ENCODE measurements at places on chromosomes 1 and 21. TPM values are rescaled to one million over a fixed set of nuclear protein-coding genes. Genes with fewer than 3 reads are reported as not detected.

The ADAMTSL4 gene
- total RNA-seq, result 30.2 TPM

The HDAC1 gene
- total RNA-seq, result 87.5 TPM

The FCMR gene
- total RNA-seq, result 11.0 TPM

The AVPR1B gene
- not detected for total RNA-seq

DNA sequence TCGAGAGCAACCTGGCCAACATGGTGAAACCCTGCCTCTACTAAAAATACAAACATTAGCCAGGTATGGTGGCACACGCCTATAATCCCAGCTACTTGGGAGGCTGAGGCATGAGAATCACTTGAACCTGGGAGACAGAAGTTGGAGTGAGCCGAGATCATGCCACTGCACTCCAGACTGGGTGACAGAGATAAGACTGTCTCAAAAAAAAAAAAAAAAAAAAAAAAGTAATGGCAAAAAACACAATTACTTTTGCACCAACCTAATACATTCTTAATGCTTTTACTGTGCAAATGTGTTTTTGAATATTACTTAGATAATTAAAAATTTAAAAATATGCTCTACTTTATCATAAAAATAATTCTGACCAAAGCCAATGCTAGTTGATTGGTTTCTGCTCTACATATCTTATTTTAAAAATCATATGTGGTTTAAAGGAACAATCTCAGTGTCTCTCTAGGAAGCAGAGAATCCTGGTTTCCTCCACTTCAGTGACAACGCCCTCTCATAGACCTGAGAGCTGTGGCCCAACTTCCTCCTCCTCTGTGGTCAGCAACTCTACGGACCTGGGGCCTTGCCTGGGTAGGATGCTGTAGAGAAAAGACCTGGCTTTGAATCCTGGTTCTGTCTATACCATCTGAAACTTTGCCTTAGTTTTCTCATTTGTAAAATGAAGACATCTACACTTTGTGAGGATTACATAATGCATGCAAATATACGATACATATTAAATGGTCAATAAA, 64.7 kb downstream of the TGFBR3 start:
- H3K4me3 ChIP-seq, result no peak overlapping the region
- H3K4me1 ChIP-seq, result peaks cover 6% of the 10 kb centered on the region
- DNase-seq, result no peak
- no peaks in the 10 kb centered on the region for H3K36me3 ChIP-seq
- no peak overlapping the region for H3K27ac ChIP-seq
- H3K27me3 ChIP-seq, result no peaks in the 10 kb centered on the region

DNA sequence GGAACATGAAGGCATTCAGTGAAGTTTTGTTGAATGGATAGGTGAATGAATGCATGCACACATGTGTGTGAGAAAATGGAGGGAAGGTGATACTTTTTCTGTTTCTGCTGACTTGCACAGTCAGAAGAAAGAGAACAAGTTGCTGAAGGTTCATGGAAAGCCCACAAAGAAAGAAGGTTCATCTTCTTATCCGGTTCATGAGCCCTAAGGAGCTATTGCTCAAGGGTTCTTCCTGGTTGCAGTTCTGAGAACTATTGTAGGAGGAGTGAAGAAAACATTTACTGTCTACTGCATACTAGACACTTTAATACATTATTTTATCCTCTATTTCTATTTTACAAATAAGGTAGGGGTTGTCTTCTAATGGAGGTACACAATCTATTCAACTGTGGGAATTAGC, 13.4 kb upstream of the NIBAN1 start:
- no peak overlapping the region for H3K4me3 ChIP-seq
- no peaks in the 10 kb centered on the region for H3K36me3 ChIP-seq
- H3K27ac ChIP-seq, result no peak overlapping the region
- no peaks in the 10 kb centered on the region for H3K4me1 ChIP-seq
- H3K27me3 ChIP-seq, result no peaks in the 10 kb centered on the region
- no peak for DNase-seq

- no peak overlapping the region for H3K27ac ChIP-seq
- H3K4me1 ChIP-seq, result no peaks in the 10 kb centered on the region
- H3K4me3 ChIP-seq, result no peak overlapping the region
These were observed 51.8 kb upstream of the LRP8 start for GRCh38 chr1:53379662-53380002.

GRCh38 chr1:247114351-247115140, 10.4 kb upstream of the ZNF669 start:
- DNase-seq, result no peak
- H3K4me1 ChIP-seq, result no peaks in the 10 kb centered on the region
- no peak overlapping the region for H3K4me3 ChIP-seq
- H3K27ac ChIP-seq, result no peak overlapping the region
- no peaks in the 10 kb centered on the region for H3K27me3 ChIP-seq

The C1orf116 gene
- total RNA-seq, result under 0.01 TPM

GRCh38 chr1:163758977-163759670, 437.4 kb downstream of the NUF2 start:
- H3K4me3 ChIP-seq, result no peak overlapping the region
- no peak overlapping the region for H3K27ac ChIP-seq
- DNase-seq, result no peak
- no peaks in the 10 kb centered on the region for H3K27me3 ChIP-seq

The EMC1 gene
- total RNA-seq, result 22.3 TPM

- no peak for DNase-seq
- H3K4me3 ChIP-seq, result no peak overlapping the region
- peaks cover 2% of the 10 kb centered on the region for H3K36me3 ChIP-seq
- no peaks in the 10 kb centered on the region for H3K27me3 ChIP-seq
These were observed 45.7 kb upstream of the FOXD3 start for GRCh38 chr1:63276624-63277023.

The OR10Z1 gene
- not detected for total RNA-seq

DNA sequence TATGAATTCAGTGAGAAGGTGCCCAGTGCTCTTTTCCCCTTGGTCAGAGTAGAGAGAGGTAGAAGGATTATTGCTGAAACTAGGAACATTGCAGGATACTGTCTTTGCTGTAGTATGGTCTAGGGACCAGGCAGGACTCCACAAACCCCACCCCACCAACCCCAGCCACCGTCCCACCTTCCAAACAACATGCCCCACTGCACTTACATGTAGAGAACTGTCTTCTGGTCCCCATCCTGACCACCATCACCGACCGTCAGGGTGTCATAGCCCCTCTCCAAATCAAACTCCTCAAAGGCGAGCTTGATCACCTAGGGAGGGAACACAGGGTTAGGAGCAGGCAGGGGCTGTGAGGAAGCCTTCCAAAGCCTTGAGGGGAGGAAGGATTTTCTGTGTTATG, 71.7 kb upstream of the HMGB4 start:
- no peak overlapping the region for H3K4me3 ChIP-seq
- no peak overlapping the region for H3K27ac ChIP-seq
- DNase-seq, result no peak
- H3K4me1 ChIP-seq, result no peaks in the 10 kb centered on the region
- H3K27me3 ChIP-seq, result no peaks in the 10 kb centered on the region

The GBP5 gene
- 3.1 TPM for total RNA-seq

DNA sequence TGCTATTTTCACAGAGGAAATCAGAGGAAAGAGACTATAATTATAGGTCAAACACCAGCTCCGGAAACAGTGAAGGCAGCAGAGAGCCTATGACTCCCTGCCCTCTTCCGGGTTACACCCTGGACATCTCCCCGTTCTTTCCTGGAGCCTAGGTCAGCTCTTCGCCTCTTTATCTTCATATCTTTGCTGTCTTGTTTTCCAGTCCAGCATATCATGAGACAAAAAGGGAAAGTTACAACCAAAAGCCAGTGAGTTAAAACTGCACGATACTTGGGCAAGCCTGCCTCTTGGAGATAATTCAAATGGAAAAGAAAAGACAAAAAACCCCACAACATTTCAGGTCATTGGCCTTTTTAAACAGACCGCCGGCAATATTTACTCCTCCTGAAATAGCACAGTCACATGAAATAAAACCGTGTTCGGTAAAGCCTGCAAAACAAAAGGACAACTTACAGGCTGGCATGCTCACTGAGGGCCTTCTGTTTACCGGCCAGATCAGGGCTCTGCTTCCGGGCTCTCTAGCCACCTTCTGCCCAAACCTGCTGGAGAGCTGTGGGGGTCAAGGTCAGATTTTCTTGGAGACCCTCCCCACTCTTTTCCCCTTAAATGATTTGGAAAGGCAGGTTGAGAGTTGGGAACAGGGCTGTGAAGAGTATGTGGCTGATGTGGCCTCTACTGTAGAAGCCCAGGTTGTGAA, 42.8 kb upstream of the PPP2R5A start:
- peak overlapping the region; percentile 63 for H3K27ac ChIP-seq
- no peaks in the 10 kb centered on the region for H3K27me3 ChIP-seq
- no peaks in the 10 kb centered on the region for H3K4me1 ChIP-seq
- no peak overlapping the region for H3K4me3 ChIP-seq
- DNase-seq, result no peak

GRCh38 chr1:202888221-202888530, 773 bp downstream of the RABIF start:
- H3K27ac ChIP-seq, result peak overlapping the region; percentile 93
- DNase-seq, result no peak
- peak overlapping the region; percentile 87 for H3K4me3 ChIP-seq
- H3K36me3 ChIP-seq, result no peaks in the 10 kb centered on the region
- no peaks in the 10 kb centered on the region for H3K27me3 ChIP-seq
- no peaks in the 10 kb centered on the region for H3K4me1 ChIP-seq

GRCh38 chr1:91022518-91022929, 689 bp upstream of the ZNF644 start:
- H3K27ac ChIP-seq, result peak overlapping the region; percentile 99
- no peaks in the 10 kb centered on the region for H3K27me3 ChIP-seq
- no peaks in the 10 kb centered on the region for H3K4me1 ChIP-seq
- peak overlapping the region; percentile 80 for H3K4me3 ChIP-seq
- H3K36me3 ChIP-seq, result no peaks in the 10 kb centered on the region
- DNase-seq, result no peak

GRCh38 chr1:3038571-3039181, 17.4 kb downstream of the ACTRT2 start:
- H3K27ac ChIP-seq, result no peak overlapping the region
- no peak overlapping the region for H3K4me3 ChIP-seq
- H3K27me3 ChIP-seq, result no peaks in the 10 kb centered on the region
- no peaks in the 10 kb centered on the region for H3K4me1 ChIP-seq
- DNase-seq, result peak; percentile 35
- no peaks in the 10 kb centered on the region for H3K36me3 ChIP-seq

The CSRP1 gene
- total RNA-seq, result 186 TPM

The PLK3 gene
- 21.6 TPM for total RNA-seq

The PLA2G2F gene
- total RNA-seq, result not detected

DNA sequence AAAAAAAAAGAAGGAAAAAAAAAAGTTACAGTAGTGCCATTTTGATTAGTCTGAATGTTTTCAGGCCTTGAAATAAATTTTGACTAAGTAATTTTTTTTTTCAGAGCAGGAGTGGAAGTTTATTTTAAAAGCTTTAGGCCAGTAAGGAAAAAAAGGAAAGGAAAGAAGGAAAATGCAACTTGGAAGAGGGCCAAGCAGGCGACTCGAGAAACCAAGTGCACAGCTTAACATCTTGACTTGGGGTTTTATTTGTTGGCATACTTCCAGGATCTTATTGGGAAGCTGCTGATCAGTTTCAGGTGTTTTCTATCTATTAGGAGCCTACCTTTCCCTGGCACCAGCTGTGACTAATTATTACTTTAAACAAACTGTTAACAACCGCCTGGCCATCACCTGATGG, 41.7 kb downstream of the ATF3 start:
- no peaks in the 10 kb centered on the region for H3K36me3 ChIP-seq
- H3K4me1 ChIP-seq, result no peaks in the 10 kb centered on the region
- no peak overlapping the region for H3K4me3 ChIP-seq
- H3K27ac ChIP-seq, result no peak overlapping the region
- H3K27me3 ChIP-seq, result no peaks in the 10 kb centered on the region
- no peak for DNase-seq

DNA sequence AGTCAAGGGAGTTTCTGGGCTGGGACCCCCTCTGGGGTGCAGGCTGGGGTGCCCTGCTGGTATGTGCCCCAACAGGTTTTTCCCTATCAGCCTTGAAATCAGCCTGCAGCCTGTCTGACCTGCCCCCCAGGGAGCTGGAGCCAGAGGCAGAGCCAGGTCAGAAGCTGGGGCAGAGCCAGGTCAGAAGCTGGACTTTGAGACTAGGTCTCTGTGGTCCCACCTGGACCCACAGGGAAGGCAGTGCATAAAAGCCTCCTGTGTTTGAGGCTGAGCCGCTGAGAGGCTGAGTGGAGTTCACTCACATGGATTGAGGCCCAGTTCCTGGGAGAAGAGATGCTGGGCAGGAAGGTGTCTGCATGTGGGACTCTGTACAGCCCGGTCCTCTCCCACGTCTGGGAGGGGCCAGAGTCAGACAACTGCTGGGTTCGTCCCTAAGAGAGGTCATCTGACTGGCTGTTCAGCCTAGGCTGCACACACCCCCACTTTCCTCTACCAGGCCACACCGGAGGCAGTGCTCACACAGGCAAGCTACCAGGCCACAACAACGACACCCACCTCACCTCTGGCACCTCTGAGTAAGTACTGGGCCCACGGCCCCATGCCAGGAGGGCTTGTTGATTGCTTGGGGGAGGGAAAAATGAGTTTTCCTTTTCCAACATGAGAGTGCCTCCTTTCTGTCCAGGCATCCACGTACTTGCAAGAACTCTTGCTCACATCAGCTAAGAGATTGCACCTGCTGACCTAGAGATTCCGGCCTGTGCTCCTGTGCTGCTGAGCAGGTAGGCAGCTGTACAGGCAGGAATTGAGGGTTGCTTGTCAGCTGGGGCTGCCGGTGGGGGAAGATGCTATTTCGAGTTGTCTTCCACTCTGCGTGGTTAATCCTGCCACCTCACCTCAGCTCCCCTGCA, at the start of gene ANXA9:
TSS of gene ANXA9 (plus strand) at position 488 of the 908 bp plus-strand sequence. CDS start 814 bp downstream, outside the sequence.
- H3K4me3 ChIP-seq, result no peak within 1 kb of the TSS
- peaks cover 6% of the 10 kb centered on the region for H3K4me1 ChIP-seq
- H3K36me3 ChIP-seq, result no peaks in the 10 kb centered on the region
- peak within 1 kb of the TSS; percentile 68 for H3K27ac ChIP-seq

The UBL4B gene
- total RNA-seq, result 0.29 TPM

- no peak overlapping the region for H3K4me3 ChIP-seq
- no peak overlapping the region for H3K27ac ChIP-seq
- H3K27me3 ChIP-seq, result no peaks in the 10 kb centered on the region
- no peaks in the 10 kb centered on the region for H3K4me1 ChIP-seq
These were observed 69.7 kb upstream of the WNT4 start for GRCh38 chr1:22212400-22213233.

DNA sequence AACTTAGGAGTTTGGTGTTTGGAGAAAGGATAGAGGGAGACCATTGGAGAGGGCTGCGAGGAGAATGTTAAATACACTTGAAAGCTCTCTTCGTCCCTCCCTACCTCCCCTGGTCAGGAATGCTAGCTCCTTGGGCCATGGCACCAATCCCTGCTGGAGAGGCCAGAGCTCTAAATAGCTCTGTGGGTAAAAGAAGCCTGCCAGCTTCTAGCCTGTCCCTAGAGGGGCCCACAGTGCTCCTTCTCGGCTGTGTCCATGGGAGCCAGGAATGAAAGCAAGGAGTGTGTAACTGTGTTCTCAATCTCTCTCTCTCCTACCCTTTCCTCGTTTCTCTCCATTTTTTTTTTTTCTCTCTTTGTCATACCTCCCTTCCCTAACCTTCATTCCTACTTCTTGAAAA, at the start of gene CCDC190:
TSS of gene CCDC190 (minus strand) at position 75 of the 400 bp plus-strand sequence. CDS start 1,529 bp downstream, outside the sequence.
- H3K27ac ChIP-seq, result no peak within 1 kb of the TSS
- H3K36me3 ChIP-seq, result no peaks in the 10 kb centered on the region
- no peak for DNase-seq
- no peak within 1 kb of the TSS for H3K4me3 ChIP-seq

- DNase-seq, result no peak
- H3K27ac ChIP-seq, result no peak overlapping the region
- H3K4me1 ChIP-seq, result no peaks in the 10 kb centered on the region
- no peak overlapping the region for H3K4me3 ChIP-seq
- H3K27me3 ChIP-seq, result no peaks in the 10 kb centered on the region
- H3K36me3 ChIP-seq, result no peaks in the 10 kb centered on the region
These were observed 107.7 kb downstream of the POU2F1 start for GRCh38 chr1:167328306-167328815.
